Heart right ventricle (tissue), 16 donors: ENCODE measurements at places on chromosomes 7 and 10. TPM values are rescaled to one million over a fixed set of nuclear protein-coding genes. Genes with fewer than 3 reads are reported as not detected.

GRCh38 chr10:94983555-94983954 lies 45.1 kb downstream of the CYP2C9 start:
- no peak overlapping the region for H3K27ac ChIP-seq
- no peaks in the 10 kb centered on the region for H3K36me3 ChIP-seq
- no peak overlapping the region for H3K4me3 ChIP-seq
- H3K4me1 ChIP-seq: no peaks in the 10 kb centered on the region

- no peaks in the 10 kb centered on the region for H3K4me1 ChIP-seq
- no peaks in the 10 kb centered on the region for H3K36me3 ChIP-seq
- H3K4me3 ChIP-seq: no peak overlapping the region
- H3K27me3 ChIP-seq: no peaks in the 10 kb centered on the region
Measured at GRCh38 chr7:46058086-46058823, 137.2 kb upstream of the IGFBP3 start.

FAM185A gene
- 11.1 TPM for total RNA-seq

DNA sequence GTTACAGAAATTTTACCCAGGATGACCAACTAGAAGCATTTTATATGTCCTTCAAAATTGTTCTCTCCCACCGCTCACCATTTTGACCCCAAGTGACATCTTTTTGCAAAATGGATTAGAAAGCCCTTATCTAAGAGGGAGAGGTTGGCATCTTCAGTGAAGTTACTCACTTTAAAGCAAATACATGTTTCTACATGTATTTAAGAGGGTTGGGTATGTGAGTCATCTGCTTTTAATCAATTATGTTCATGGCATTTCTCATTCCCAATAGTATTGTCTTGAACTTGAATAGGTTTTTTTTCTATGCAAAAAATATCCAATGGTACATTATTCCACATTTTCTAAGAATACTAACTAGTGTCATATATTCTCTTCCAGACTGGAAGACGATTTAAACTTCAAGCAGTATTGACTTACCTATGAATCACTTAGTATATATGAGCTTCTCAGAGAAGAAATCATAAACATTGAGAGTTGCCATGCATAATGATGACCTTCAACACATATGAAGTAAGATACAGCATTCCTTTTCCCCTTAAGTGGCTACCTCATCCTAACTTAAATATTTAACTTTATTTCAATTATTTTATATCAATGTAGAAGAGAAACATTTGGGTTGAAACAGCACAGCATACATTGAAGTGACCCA lies 132.8 kb downstream of the POLR1F start:
- DNase-seq: no peak
- no peaks in the 10 kb centered on the region for H3K4me1 ChIP-seq
- no peaks in the 10 kb centered on the region for H3K36me3 ChIP-seq
- no peaks in the 10 kb centered on the region for H3K27me3 ChIP-seq
- no peak overlapping the region for H3K27ac ChIP-seq
- no peak overlapping the region for H3K4me3 ChIP-seq

ZNF777 gene
- total RNA-seq: 6.9 TPM
